IMR-90 (cell line): ENCODE measurements at places on chromosomes 2 and 18. TPM values are rescaled to one million over a fixed set of nuclear protein-coding genes. Genes with fewer than 3 reads are reported as not detected.

- DNase-seq: no peak
Measured at GRCh38 chr18:72808680-72809079, 59.1 kb downstream of the NETO1 start.

DNA sequence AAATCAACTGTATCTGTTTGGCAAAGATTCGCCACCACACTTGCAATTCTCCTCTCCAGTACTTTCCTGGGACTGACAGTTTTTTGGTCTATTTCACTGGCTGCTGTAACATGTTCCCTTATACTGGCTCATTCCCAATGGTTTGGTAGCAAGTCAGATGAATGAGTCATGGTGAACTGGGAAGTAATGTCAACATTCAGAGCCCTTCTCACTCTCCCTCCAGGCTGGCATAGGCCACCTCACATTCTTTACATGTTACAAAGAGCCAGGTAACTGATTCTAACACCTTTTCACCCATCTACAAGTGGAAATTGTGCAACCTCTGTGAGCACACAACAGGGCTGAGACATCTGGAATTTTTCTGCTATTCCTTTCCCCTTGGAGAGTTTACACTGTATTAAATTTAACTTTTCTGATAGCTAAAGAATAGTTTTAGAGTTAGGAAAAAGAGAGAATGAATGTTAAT is 111.3 kb upstream of the TLK1 start:
- DNase-seq: peak; percentile 93

GRCh38 chr2:73203055-73203681 is 794 bp downstream of the NOTO start:
- no peak for DNase-seq

DNA sequence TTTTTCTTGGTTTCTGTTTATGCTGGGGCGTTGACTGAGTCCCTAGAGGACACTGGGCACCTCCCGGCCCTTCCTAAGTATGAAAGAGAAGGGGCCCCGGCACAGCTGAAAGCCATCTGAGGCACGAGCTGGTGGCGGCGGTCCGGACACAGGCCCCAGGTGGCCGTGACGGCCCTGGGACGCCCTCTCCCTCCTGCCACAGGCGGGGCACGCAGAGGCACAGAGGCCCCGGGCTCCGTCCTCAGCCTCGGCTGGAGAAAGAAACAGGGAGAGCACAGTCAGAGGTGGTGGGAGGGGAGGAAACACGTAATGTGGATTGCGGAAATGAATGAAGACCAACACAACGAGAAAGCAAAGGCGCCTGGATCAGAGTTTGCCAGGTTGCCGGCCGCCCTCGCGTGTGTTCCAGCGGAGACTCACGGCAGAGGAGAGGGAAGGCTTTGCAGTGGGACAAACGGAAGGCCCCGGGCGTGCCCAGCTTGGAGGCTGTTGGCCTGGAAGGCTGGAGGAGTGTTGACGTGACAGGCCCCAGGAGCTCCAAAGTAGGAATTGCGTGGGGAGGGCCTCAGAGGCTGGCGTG is 119.1 kb downstream of the PTGR3 start:
- DNase-seq: no peak

GRCh38 chr18:49668574-49669275 is 106.9 kb downstream of the LIPG start:
- DNase-seq: no peak

DNA sequence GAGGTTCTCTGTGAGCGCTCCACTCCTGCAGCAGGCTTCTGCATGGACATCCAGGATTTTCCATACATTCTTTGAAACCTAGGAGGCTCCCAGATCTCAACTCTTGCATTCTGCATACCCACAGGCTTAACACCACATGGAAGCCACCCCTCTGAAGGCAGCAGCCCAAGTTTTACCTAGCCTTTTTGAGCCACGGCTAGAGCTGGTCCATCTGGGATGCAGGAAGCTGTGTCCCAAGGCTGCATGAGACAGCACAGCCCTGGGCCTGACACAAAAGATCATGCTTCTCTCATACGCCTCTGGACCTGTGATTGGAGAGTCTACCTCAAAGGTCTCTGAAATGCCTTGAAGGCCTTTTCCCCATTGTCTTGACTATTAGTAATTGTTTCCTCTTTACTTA is 53.6 kb upstream of the RPRM start:
- no peak for DNase-seq

GRCh38 chr2:36461039-36461681 is 105.6 kb downstream of the CRIM1 start:
- peak; percentile 96 for DNase-seq

DNA sequence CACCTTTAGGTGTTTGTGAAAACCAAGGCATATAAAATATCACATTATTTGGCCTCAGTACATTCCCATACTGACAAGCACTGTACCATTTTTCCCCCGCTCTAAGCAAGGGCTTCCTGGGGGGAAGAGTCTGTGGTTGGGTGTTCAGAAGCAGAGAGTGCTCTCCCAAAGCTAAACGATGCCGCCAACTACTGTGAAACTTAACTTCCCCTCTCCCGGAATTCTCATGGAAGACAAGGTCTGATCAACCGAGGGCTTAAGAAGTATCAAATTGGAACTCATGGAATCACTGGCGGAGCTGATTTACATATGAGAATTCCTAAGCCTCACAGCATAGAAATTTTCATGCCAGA is 433 bp upstream of the MFF start:
- DNase-seq: peak; percentile 32

DNA sequence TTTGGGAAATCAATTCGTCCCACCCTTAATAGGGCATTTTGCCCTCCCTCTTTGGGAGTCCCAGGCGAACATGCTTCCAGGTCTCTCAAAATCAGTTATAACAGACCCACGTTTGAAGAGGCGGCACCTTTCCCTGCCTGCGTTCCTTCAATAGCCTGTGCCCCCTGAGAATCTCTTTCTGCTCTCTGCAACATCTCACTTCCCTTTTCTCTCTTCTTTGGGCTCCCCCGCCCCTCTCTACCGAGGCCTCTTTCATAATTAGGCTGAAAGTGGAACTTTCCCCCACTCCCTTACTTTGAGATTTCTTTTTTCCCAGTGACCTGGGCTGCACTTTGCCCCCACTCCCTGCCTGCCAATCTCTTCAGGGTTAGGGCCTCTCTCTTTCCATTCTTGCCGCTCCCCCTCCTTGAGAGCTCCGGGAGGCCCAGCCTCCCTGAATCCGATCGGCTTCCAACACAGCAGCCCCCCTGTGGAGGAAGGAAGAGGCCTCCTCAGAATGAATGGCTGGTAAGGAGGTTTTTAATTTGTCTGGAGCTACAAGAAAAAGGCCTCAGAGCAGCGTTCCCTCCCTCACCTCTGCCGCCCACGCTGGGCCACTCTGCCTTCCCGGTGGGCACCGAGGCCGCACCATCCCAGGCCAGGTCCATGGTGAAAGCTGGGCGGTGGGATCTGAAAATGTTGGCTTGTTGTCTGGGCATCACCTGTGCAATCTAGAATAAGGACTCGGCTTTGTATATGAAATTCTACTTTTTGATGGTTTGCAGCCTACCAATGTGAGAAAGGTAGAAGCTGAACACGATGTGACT is 162.6 kb upstream of the SIX3 start:
- DNase-seq: no peak

GRCh38 chr2:164150604-164151003 is 414.8 kb upstream of the FIGN start:
- DNase-seq: peak; percentile 11

GRCh38 chr2:85871494-85872164 is 17.2 kb downstream of the ST3GAL5 start:
- no peak for DNase-seq

- DNase-seq: no peak
Measured at GRCh38 chr2:101140237-101140636, 10.9 kb downstream of the TBC1D8 start.

- peak; percentile 1 for DNase-seq
Measured at GRCh38 chr18:41395695-41396094, 559.3 kb upstream of the PIK3C3 start.

DNA sequence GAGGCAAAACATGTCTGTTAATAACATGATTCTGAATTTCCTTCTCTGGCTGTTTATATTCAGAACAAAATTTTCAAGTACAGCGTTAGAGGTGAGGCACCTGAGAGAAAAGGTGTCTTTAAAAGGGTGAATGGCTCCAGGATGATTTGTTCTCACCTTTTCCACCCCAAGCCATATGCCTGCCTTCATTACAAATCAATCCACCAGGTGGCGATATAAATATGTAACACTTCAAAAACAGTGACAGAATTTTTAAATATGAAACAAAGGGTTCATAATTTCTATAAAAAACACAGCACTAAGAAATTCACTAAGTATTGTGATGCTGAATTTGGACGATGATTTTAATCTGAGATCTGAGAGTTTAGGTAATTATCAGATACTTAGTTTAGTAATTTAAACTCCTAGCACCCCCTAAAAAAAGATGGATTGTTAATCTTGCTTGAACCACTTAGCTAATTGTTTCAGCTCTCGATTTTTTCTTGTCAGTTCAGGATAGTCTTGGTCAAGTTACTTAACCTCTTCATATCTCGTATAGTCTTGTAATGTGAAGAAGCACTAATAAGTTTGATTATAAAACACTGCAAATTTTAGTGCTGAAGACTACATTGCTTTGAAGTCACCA is 528.8 kb downstream of the CPS1 start:
- DNase-seq: peak; percentile 1

GRCh38 chr2:213806125-213806726 is 522.0 kb downstream of the SPAG16 start:
- peak; percentile 38 for DNase-seq

DNA sequence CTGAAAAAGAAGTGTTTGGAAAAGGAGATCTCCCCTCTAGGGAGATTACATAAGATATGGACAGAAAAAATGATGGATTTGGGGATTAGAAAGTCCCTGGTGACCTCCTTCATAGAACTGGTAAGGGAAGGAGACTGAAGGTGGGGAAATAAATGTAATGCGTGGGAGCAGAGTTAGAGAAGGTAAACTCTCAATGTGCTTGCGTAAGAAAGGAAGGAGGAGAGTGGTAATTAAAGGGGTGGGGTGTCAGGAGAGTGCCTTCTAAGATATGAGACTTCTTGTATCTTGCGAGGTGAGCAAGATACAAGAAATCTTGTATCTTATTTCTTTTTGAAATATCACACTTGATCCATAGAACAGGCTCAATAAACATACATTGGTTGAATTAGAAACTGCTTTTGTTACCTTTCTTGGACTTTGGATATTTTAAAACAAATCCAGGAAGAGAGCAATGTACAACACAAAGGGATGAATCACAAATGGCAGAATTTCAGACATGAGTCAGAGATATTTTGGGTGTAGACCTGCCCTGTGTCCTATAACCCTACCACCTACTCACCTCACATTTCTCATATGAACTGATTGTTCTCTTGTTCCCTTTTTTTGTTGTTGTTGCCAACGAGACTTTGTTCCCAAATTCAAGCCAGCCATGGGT is 342.4 kb downstream of the INSIG2 start:
- no peak for DNase-seq

DNA sequence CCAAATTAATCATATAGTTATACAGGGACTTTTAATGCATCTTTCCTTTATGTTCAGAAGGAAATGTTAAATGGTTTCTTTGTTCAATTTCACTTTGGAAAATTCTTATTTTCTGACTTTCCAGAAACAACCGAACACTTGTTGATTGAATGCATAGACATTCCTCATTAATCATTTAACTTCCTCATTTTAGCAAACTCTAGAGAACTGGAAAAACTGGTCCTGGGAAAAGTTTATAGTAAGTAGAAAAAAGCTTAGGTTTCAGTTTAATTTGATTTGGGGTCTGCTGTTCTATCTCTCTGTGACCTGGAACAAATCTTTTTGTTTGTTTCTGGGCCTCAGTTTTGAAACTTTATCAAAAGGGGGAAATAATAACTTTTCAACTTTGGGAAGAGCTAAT is 320.4 kb downstream of the CMPK2 start:
- DNase-seq: no peak

DNA sequence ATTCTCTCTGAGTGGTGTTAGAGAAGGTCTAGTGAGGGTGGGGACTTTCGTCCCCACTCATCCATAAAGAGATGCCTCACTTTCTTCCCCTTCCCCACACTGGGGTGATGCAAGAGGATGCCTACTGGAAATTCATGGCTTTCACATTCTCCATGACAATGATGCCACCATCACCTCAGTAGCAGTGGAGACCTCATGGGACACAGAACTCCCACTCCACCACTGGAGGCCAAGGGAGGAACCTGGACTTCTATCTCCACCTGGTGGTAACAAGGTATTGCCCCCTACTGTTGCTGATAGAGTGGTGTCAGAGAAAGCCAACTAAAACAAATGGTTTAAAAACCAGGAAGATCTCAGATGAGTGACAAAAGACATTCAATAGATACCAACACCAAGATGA is 110.9 kb downstream of the INHBB start:
- DNase-seq: no peak

- DNase-seq: peak; percentile 91
Measured at GRCh38 chr18:3983351-3983969, 471.6 kb downstream of the DLGAP1 start.

DNA sequence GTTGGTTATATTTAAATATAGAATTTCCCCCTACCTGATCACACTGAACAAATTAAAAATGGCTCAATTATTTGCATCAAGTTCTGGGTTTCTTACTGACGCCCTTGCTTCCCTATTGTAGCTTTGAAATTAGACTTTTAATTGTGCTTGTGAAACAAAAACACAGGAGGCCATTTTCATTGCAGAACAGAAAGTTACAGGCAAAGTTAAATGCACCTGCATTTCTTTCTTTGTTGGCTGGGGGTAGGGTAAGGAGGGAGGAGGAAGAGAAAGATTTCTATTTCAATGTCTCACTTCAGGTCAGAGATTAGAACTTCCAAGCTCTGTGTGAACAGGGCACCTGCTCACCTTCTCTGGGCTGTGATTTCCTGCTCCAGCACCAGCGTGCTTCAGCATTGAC is 199.6 kb downstream of the BCL11A start:
- DNase-seq: no peak

DNA sequence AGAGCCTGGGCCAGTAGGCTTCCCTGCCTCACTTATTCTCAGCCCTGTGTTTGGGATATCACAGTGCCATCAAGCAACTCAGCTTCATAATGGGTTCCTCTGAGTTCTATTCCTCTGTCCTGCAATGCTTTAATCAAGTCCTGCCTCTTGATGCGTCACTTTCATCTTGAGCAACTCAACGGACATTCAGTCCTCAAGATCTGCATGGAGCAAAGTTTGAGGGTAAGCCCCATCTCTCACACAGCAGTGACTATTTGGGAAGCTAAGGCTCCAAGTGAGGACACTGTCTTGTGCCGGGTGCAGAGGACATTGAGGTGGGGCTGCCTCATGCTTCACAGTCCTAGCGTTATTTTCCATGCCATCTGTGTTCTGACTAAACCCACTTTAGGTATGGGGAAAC is 50.9 kb upstream of the PLB1 start:
- no peak for DNase-seq

GRCh38 chr2:170152421-170152820 is 25.5 kb upstream of the MYO3B start:
- no peak for DNase-seq

GRCh38 chr18:58590839-58591238 is 38.1 kb downstream of the ALPK2 start:
- no peak for DNase-seq

- no peak for DNase-seq
Measured at GRCh38 chr2:238116298-238117198, 16.4 kb downstream of the ESPNL start.

GPAT2 gene
- total RNA-seq: 0.28 and 0.36 TPM in 2 replicates

NAT8 gene
- total RNA-seq: not detected in 2 replicates

SLC4A3 gene
- total RNA-seq: 0.90 and 1.1 TPM in 2 replicates

IKZF2 gene
- total RNA-seq: 19.4 and 25.5 TPM in 2 replicates

LYG2 gene
- total RNA-seq: not detected in 2 replicates

GULP1 gene
- total RNA-seq: 40.1 and 54.4 TPM in 2 replicates

NRP2 gene
- total RNA-seq: 43.3 and 46.4 TPM in 2 replicates

CCL20 gene
- not detected in 2 replicates for total RNA-seq

APCDD1 gene
- 0.83 and 1.1 TPM in 2 replicates for total RNA-seq

CFC1 gene
- not detected in 2 replicates for total RNA-seq

SNED1 gene
- 1.1 and 1.4 TPM in 2 replicates for total RNA-seq

PLGLB1 gene
- total RNA-seq: 0.18 and 0.28 TPM in 2 replicates

STPG4 gene
- total RNA-seq: 0.18 and 0.28 TPM in 2 replicates

EMILIN1 gene
- total RNA-seq: 26.5 and 27.8 TPM in 2 replicates

ALPP gene
- total RNA-seq: not detected in 2 replicates
